ENCODE measurements at places on chromosomes 4 and X.

DNA sequence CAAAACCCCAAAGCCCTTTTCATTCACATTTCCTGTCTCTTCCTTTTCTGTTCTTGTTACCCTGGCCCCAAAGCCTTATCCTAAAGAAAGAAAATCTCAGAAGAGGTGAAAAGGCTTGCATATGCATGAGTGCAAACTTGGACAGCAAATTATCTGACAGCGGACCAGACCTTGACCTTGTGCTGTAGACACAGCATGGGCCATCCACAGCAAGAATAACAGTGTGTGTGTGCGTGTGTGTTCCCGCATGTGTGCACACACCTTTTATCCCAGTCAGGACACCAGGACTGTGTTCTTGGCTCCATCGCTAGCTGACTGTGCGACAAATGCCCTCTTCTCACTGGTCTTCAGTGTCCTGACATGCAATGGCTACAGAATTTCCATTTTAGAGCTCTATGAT is 35.3 kb downstream of the ZBTB49 start:
- DNase-seq = no peak

DNA sequence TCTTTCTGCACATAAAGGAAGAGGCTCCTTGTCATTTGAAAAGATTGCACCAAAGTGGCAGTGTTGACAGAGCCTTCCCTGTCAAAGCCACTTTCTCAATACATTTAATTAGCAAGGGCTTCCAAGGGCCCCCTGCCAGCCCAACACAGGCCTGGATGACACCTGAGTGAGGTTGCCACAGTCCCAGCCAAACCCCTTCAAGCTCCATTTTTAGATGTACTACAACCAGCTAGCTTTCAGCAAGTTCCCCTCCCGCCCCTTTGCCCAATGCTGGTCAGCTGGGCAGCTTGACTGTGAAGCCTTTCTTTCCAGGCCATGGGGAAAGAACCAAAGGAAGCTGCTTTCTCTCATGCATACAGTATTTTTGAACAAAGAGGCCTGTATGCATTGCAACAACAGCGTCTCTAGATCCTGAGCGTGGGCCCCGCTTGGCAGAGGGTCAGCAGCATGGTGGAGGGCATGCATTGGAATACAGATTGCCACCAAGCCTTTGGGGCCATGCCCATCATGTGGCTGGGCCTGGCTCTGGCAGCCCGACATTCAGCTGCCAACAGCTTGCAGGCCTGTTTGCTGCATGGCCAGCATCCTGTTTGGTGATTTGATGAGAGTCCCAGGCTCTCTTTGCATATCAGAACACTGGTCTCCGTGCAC is 261.1 kb upstream of the GATB start:
- DNase-seq = no peak

- peak; percentile 21 for DNase-seq
These were observed 7.7 kb downstream of the RNF212 start for GRCh38 chr4:1105662-1106061.

GRCh38 chr4:825971-826330 is at the start of gene CPLX1:
Gene CPLX1 (minus strand): TSS chr4:826129. CDS start chr4:824522, 1,607 bp downstream.
- DNase-seq = no peak

GRCh38 chr4:180356766-180357165 is 1886.4 kb upstream of the TENM3 start:
- DNase-seq = no peak

GRCh38 chrX:146189371-146189770 is 371.7 kb downstream of the SLITRK2 start:
- no peak for DNase-seq

- no peak for DNase-seq
These were observed 201.0 kb downstream of the FBXW7 start for GRCh38 chr4:152334931-152335330.

DNA sequence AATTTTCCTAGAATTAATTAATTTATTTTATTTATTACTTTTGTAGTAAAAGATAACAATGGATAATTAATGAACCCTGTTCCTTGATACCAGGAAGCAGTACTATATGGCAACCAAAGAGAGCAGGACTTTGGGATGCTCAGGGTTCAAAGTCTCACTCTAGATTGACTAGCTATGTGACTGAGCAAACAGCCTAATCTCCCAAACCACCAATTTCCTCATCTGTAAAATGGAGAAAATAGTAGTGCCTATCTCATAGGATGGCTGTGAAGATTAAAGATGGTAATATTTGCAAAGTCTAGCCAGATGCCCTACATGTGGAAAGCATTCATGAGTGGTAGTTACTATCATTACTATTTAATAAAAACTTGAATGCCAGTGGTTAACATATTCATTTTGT is 97.6 kb downstream of the PRDM5 start:
- no peak for DNase-seq

DNA sequence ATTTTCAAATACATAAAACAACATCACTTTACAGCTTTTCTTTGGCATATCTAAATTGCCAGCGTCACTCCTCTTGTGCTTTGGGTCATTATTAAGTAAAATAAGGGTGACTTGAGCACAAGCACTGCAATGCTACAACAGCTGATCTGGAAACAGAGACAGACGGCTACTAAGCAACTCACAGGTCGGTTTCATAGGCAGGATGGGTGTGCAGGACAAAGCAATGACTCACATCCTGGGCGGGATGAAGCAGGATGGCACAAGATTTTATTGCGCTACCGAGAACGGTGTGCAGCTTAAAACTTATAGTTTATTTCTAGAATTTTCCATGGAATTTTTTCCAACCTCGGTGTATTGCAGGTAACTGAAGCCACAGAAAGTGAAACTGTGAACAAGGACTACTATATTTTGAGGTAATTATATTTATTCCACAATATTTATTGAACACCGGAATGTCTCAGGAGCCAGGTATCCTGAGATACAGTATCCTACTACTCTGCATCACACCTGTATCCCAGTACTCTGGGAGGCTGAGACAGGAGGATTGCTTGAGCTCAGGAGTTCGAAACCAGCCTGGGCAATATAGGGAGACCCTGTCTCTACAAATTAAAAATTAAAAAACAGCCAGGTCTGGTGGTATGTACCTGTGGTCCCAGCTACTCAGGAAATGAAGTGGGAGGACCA is 215.5 kb downstream of the APBB2 start:
- DNase-seq = peak; percentile 95

- DNase-seq = no peak
These were observed 64.4 kb downstream of the EIF4E start for GRCh38 chr4:98864560-98864959.

DNA sequence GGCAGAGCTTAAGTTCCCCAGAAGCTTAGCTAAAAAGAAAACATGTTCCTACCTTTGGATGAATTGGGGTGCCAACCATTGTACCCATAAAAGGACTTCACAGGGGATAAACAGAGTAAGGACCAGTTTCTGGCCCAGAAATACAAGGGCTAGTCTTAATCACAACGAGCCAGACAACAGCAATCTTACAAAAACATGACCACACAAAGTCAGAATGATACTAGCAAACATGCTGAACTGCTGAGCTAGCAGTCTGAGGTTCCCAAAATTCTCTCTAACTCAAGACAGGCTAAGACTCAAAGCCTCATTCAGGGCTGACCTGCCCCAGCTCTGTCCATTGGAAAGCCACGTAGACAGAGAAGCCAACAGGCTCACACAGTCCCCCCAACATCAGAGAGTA is 40.3 kb downstream of the ATP11C start:
- DNase-seq = no peak

DNA sequence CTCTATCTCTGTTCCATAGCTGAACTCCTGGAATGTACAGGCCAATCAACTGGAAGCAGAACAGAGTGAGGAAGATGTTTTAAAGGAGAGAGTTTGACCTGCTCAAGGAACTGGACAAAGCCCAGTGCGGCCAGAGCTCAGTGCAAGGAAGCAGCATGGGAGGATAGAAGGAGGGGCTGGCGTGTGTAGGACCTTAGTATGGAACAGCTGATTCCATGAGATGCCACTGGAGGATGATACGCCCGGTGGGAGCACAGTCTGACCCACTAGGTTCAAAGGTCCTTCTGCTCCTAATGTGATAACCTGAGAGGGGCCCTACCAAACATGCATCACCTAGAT is 81.5 kb downstream of the USP46 start:
- no peak for DNase-seq

GRCh38 chr4:7160439-7160838 is 31.9 kb upstream of the SORCS2 start:
- no peak for DNase-seq

DNA sequence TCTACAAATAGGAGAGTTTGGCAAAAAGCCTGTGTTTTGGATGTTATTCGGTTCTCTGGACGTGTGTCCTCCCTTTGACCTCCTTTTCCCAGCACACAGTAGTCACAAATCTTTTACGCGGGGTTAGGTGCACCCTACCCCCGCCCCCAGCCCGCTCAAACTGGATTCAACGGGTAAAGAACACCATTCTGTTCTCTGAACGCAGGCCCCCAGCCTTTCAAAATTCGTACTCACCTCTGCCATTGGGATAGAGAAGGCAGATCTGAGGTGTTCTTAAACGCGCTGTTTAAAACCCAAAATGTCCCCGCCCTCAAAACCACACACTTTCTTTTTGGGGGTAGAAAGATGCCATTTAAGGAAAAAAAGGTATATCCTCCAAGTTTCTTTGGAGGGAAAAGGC is 2.7 kb downstream of the LEF1 start:
- no peak for DNase-seq

DNA sequence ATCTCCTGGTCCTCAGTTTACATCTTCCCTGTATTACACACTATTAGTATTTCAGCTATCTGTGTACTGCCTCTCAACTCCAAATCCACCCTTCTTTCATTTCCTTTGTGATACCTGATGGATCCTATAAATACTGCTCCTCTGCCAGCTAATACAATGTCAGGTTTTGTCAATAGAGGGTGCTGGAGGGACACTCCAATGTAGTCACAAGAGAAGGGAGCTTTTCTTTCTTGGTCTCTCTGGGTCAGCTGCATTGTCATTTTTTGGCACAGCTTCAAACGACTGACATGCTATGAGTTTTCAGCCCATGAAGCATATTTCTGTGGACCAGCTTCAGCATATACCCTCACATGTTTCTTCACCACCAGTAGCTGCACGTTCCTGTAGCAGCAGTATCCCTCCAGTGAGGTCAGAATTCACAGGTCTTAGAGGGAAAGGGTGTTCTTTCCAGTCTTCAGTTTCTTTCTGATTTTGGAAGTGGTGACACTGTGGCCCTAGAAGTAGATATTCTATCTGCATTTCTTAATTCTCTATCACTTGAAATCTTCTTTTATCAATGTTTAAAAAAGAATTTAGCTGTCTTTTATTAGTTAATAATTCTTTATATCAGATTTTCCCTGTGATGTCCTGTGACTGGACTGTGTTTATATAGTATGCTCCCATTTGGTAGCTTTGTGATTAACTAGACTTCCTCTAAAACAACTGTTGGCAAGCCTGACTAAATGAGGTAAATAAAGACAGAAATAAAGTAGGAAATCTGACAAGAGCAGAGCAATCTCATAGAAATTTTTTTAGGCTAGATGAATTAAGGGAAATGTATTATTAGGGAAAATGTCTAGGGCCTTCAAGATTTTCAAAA is 60.6 kb downstream of the GABRA2 start:
- peak; percentile 40 for DNase-seq

- peak; percentile 10 for DNase-seq
These were observed 466.8 kb upstream of the INTU start for GRCh38 chr4:127165971-127166370.

DNA sequence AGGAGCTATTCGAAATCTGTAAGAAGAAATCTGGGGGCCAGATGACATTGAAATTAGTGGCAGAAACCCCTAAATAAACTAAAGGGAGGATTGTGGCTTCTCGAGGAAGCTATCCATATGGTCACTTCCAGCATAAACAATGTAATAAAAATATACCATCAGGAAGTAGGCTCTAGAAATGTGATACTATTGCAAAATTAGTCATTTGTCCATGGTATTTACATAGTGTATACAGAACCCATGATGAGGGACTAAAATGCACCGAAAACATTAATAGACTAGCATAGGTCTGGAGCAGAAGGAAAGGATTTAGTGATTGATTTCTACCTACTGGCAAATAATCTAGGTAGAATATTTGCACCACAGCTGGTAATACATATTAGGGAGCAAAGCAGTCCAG is 1344.0 kb downstream of the FSTL5 start:
- no peak for DNase-seq

- DNase-seq = no peak
These were observed 118.6 kb upstream of the FTHL17 start for GRCh38 chrX:31190221-31190975.

DNA sequence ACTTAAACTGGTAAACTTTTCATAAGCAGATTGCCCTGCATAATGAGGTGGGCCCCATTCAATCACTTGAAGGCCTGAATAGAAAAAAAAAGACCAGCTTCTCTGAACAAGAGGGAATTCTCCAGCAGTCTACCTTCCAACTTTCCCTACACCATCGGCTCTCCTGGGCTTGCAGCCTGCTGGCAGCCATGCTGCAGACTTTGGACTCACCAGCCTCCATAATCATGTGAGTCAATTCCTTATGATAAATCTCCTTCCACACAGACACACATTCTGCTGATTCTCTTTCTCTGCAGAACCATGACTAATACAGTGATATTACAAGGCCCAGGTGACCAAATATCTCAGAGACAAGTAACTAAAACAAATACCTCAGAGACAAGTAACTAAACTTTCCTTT is 113.8 kb upstream of the WDR17 start:
- peak; percentile 12 for DNase-seq

DNA sequence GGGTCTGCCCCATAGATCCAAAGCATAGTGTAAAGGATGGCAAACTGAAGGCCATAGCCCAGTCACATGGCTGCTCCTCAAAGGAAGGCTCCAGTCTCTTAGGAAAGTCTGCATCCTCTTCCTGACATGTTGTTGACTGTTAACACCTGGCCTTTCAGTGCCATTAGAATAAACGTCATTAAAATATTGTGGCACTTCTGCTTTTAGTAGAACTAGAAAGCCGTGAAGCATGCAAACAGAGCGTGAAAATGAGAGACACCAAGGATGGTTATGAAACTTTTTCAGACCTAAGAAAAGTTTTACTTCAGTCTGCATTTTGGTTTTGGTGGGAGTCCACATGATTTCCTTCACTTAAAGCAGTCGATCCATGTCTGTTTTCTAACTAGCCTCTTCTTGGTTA is 41.1 kb upstream of the AFF2 start:
- DNase-seq = no peak

DNA sequence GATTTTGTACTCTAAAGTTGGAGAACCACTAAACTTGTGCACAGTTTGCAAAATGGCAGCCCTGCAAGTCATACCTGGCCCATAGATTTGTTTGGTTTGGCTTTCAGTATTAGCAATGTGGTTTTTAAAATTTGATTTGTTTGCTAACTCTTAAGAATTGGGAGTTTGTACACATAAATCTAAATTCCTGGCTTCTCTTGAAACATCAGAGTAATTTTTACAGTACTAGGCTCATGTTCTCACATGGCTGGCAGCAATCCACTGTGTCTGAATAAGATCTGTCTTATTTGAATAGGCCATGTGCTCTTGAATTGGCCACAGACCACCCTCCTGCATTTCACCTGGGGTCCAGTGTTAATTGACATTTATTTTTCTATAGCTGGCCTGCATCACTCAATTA is 21.3 kb downstream of the DIAPH2 start:
- no peak for DNase-seq

DNA sequence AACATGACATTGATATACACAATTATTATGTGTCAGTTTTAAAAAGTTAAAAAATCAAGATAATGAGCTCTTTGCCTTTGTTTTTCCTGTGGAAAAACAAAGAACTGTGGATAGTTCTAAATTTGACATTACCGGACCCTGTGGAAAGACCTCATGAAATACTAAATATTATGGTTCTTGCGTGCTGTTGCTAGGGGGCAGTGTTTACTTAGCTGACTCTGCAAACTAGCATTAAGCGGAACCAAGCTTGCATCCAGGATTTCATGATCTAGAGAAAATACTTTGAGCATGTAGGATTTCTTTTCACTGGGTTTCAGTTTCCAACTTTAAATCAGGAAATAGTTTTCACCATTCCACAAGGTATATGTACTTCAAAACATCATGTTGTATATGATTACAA is 33.6 kb downstream of the CLCN4 start:
- peak; percentile 82 for DNase-seq

GRCh38 chr4:141301216-141301615 is 80.5 kb downstream of the ZNF330 start:
- DNase-seq = no peak
